ENCODE measurements at places on chromosomes 11 and 22.

- no peak for DNase-seq
Measured at GRCh38 chr11:106679581-106679980, 338.7 kb downstream of the GUCY1A2 start.

DNA sequence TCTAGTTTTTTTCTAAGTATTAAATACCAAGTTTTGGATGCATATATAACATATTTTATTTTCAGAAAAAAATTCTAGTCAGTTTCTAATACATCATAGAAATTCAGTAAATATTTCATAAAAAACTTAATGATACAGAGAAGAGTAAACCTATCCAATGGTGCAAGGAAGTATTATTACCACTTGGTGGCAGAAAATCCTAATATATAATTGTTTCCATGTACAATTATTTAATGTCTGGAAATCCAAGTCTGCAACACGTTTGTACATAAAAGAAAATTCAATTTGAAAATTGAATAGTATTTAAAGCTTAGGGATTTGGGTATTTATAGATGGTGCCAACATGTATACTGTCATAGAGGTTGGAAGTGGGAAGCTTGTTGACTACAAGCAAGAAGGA, 127.0 kb downstream of the TRPC6 start:
- DNase-seq = peak; percentile 50

DNA sequence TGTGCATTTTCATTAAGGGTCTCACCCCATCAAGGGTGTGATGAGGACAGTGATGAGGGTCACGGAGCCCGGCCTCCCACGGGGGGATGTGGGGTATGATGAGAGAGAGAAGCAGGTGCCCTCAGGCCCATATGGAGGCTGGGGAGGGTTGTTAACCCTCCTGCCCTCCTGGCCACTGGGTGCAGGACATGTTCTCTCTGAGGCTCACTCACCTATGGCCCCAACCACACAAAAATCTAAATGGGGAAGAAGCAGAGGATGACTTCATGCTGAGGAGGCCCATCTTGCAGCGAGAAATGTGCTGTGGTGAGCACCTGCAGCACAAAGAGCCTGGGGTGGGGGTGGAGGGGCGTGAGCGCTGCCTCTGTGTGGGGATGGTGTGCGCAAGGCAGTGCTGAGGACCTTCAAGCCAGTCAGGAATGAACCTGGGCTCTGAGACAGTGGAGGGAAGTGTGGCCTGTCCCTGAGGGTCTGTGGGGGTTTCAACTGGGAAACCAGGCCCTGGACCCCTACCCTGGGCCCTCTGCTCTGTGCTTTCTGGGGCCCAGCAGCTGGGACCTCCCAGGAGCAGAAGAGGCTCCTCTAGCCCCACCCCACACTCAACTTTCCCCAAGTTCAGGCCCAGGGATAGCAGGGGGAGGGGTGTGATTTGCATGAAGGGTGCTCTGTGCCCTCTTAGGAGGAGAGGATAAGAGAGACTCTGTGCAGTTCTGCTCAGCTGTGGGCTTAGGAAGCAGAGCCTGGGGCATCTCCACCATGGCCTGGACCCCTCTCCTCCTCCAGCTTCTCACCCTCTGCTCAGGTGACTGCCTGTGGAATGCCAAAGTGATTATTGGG, 43.0 kb upstream of the TOP3B start:
- no peak for DNase-seq

GRCh38 chr11:36186340-36187175, 102.7 kb downstream of the COMMD9 start:
- peak; percentile 73 for DNase-seq

- DNase-seq = no peak
Measured at GRCh38 chr11:73648571-73649046, 2.2 kb downstream of the PLEKHB1 start.

DNA sequence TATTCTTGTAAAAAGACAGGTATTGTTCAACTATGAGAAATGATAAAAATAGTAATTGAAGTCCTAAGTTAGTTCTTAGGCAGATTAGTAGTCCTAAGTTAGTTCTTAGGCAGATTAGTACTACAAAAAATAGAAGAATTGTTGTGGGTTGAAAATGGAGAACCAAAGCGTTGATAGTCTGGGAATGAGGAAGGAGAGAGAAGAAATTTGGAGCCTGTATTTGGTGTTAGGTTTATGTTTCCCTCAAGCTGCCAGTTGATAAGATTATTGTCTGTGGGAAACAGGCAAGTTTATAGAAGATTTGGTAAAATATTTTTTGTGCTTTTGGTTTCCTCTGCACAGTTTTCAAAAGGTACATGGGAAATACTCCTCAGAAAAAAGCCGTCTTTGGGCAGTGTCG, 3.6 kb downstream of the BCO2 start:
- DNase-seq = no peak

DNA sequence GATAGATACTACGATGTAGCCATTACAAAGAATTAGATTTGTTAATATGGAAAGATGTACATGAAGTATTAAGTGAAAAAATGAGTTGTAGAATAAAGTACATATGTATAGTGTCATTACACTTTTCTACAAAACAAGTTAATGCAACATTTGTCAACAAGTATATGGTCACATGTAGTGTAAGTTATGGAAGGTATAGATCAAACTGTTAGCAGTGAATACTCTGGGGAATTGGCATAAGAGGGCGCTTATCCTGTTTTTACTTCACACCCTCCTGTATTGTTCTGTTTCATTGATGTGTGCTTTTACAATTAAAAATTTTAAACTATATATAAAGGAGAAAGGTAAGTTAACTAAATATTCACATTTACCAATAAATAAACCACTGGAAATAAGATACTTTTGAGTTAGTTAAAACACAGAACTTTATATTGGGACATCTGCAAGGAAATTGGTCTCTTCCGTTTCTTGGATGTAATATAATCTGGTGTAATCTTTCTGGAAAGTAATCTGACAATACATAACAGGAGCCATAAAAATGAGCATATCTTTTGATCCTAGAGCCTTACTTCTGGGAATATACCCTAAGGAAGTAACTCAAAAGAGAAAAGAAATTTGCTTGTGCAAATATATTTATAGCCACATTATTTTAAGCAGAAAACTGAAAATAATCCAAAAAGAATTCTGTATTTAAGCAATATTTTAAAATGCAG, 34.5 kb downstream of the CSTPP1 start:
- no peak for DNase-seq
